Breast epithelium (tissue), 4 donors: ENCODE measurements at places on chromosomes 1 and 21.

GRCh38 chr1:162010175-162010506 is 13.5 kb downstream of the OLFML2B start:
- DNase-seq = no peak

- DNase-seq = no peak
Observed at GRCh38 chr1:192284927-192285326, 31.9 kb upstream of the RGS21 start.

DNA sequence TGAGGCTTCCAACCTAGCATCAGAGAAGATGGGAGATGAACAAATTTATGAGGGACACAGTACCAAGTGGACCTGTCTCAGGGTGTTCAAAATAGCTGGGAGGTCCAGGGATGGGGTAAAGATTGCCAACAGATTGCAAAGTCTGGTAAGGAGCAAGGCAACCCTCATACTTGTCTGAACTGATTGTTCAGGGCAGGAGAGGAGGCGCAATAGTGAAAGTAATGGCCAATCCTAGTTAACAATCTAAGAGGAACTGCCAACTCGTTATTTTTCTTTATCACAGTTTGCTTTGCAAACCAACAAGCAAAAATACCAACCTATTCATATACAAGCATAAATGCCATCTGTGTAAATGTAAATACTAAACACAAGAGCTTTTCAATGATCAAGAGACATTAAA is 78.4 kb upstream of the S1PR1 start:
- no peak for DNase-seq

GRCh38 chr21:32410916-32411315 is 1.6 kb upstream of the EVA1C start:
- DNase-seq = no peak

DNA sequence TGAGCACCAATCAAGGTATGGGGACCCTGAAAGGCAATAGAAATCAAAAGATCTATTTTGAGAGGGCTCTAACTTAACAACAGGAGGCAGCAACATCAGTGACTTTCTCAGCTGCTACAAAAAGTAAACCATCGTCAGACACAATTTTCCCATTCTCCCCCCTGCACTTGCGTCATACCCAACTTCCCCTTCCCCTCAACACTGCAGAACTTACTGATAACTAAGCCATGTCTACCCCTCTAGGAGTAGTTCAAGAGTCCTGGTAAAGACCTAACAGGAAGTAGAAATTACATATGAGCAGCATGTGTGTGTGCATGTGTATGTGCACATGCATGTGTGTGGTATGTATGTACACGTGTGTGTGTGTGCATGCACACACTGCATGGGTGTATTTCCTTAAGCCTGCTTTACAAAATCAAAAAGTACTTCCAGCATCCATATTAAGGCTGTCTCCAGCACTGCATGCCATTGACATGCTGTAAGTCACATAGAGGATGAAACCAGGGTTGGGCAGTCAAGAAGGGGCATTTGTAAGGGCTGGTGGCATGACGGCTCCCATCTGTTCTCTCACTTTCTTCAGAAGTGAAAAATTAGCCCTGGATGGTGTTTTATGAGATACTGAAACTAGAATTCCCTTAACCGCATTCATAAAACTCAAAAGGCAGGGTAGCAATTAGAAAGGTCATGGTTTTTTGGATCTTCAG is 460.1 kb upstream of the RUNX1 start:
- DNase-seq = no peak

DNA sequence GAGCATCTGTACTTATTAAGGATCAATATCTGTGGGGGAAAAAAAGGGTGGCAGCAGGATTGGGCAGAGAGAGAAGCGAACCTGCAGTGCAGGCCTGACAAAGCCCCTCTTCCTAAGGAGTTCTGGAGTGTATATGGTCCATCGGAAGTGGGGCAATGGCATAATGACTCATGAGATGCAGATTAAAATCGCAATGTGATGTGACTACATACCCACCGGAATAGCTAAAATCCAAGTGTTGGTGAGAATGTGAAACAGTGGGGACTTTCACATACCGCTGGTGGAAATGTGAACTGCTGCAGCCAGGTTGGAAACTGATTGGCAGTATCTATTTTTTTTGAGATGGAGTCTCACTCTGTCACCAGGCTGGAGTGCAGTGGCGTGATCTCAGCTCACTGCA is 8.2 kb upstream of the CREG1 start:
- no peak for DNase-seq

DNA sequence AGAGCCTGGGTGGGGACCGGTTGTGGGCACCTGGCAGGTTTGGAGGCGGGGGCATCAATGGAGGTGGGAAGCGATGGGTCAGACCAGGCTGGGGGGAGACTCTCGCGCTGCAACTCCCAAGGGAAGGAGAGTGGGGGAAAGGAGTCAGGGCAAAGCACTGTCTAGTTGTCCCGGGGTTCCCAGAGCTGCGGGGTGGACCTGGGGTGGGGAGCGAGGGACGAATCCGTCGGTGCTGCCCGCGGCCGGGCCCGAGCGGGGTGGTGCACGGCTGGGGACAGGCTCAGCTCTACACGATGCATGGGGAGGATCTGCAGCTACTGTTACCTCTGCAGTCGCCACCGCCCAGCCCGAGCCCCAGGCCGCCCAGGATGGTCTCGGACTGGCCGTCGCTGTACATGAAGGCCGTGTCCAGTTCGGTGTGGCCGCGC is 427 bp downstream of the AKR7A2 start:
- DNase-seq = no peak

DNA sequence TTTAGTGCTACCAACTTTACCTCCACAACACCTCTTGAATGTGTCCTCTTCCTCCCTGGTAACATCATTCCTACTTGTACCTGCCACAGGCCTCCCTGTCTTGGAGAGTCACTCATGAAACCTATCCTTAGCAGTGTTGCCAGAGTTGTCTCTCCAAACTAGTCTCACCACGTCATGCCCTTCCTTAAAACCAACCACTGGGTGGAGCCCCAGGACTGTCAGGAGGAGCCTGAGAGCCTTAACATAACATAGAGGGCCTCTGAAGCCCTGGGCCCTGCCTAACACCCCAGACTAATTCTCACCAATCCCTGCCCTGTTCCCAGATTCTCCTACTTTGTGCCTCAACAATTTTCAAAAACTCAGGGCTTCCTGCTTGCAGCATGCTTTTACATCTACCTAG is 65.3 kb downstream of the ZNF697 start:
- no peak for DNase-seq

- no peak for DNase-seq
Observed at GRCh38 chr1:209723756-209724693, 19.4 kb downstream of the HSD11B1 start.

GRCh38 chr1:226664413-226665101 is 74.5 kb downstream of the ITPKB start:
- no peak for DNase-seq

- DNase-seq = no peak
Observed at GRCh38 chr1:118907466-118907865, 80.7 kb downstream of the TBX15 start.

DNA sequence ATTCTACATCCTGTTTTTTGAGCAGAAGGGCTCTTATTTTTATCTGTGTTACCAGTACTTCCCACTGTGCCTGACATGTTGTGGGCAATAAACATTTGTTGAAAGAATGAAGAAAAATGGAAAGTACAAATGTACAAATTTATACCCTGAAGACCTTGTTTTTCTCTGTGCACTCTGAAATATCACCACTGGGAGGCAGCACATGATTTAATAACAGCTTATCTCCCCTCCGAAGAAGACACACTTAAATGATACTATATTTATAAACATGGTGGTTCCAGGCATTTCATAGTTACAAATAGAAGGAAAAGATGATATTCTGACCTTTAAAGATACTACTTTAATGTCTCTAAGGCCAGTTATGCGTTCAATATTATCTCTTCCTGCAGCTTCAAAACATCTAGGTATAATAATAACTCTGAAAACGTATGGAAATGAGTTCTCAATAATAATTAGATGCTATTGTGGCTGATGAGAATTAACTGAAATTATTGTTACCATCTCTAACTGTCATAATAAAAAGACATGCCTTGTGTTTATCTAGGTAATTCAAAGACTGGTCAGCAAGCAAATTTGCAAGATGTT is 12.8 kb downstream of the DYNLT5 start:
- DNase-seq = no peak

- no peak for DNase-seq
Observed at GRCh38 chr1:22447621-22448111, 4.0 kb upstream of the ZBTB40 start.

DNA sequence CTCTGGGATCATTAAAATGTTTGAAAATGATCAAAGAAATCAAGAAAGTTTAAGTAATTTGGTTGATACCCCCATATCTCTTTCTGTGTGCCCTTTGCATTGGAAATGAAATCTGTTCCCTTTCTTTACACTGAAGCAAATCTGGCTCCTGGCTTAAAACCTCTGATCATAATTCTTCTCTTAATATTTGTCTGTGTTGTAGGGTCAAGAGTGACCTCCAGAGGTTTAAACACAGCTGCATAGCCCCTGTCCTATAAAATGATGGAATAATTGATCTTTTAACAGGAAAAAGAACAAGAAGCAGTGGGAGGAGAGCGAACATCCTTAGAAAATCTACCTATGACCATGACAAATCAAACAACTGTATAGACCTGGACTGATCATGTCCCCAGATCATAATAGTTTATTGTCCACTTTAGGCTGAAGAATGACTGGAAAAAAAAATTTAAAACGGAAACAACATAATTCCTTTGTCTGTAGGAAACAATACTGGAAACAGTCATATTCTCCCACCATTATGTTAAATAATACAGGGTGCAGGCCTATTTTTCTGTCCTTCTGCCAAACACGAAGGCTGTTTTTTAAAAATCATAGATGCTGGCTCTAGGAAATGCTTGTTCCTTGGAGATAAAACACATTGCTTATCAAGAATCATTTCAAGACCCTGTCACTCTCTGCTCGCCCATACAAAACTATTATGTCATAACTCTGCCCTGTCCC is 184.3 kb downstream of the NEGR1 start:
- DNase-seq = no peak

DNA sequence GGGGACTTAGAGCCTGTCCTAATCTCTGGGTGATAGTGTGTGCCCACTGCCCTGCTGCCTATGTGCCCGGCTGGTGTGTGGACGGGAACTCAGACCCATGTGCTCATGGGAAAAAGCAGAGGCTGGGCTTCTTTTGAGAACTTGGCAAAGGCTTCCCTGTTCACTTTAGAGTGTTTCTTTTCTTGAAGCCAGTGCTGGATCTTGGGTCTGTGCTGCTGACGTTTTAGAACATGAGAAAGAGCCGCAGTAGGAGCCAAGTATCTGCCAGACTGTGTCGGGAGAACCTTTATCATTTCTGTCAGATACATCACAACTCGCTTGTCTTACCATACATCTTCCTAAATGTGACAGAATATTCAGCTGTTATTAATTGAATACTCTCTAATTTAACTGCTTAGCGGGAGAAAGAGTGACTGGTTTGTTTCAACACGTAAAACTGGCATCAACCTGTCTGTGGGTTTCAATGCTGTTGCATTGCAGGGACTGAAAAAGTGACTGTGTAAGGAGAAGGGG is 195.2 kb downstream of the PBX1 start:
- no peak for DNase-seq

- DNase-seq = no peak
Observed at GRCh38 chr1:195236991-195237889, 1371.0 kb downstream of the KCNT2 start.

DNA sequence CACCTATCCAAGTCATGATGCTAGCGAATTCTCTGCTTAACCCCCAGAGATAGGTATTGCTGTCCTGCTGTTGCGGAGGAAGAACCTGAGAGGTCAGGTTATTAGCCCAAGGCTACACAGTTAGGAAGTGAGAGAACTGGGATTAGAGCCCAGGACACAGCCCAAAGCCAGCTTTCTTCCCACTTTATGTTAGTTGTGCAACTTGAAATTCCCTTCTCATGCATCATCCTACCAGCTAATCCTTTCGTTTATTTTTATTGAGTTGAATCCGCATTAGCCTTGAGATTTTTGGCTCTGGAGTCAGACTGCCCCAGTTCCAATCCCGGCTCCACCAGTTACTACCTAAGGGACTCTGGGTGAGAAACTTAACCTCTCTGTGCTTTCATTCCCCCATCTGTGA is 65.4 kb downstream of the PLEKHA6 start:
- peak; percentile 81 for DNase-seq

- no peak for DNase-seq
Observed at GRCh38 chr1:222257027-222257426, 290.9 kb downstream of the HHIPL2 start.

- no peak for DNase-seq
Observed at GRCh38 chr1:245582026-245582425, 427.2 kb downstream of the KIF26B start.

DNA sequence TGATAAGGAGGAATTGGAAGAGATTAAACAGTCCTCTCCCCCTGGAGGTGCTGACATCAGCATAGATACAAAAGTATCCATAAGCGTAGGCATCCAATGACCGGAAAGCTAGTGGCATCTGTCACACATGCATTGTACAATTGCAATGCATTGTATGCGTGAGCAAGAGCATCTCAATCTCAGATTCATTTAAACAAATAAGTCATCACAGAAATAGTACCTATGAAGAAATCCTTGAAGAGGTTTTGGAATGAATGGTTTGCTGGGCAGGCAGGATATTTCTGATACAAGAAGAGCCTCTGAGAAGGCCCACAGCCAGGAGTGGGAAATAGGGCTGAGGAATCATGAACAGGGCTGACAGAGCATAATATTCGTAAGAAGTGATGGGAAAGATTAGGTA is 88.9 kb upstream of the ABCD3 start:
- no peak for DNase-seq
